Femur (tissue), 1 donor: ENCODE measurements at places on chromosomes 7 and 10.
A peak's percentile ranks its signal among the peaks of the same experiment; 100 is the strongest.

GRCh38 chr10:65430979-65431378 is 1494.9 kb upstream of the LRRTM3 start:
- DNase-seq = no peak

GRCh38 chr10:32446536-32447406 is 831 bp downstream of the CCDC7 start:
- DNase-seq = peak; percentile 60

- no peak for DNase-seq
Observed at GRCh38 chr7:105638902-105639495, 57.7 kb upstream of the EFCAB10 start.

DNA sequence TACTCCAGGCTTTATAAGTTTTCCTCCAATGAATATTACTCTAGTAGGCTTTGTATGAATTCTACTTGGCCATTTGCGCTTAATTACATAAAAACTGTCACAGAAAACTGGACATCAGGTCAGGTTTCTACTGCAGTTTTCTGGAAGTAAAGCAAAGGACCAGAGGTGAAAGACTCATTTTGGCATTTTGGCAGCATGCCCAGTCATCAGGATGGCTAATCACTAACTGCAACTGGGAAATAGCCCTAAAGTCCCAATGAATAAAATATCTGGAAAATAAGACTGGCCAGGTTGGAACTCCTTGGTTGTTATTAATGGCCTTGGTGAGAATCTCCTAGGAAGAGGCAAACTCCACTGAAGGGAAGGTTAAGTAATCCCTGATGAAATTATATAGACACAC is 75.5 kb downstream of the COPG2 start:
- no peak for DNase-seq

DNA sequence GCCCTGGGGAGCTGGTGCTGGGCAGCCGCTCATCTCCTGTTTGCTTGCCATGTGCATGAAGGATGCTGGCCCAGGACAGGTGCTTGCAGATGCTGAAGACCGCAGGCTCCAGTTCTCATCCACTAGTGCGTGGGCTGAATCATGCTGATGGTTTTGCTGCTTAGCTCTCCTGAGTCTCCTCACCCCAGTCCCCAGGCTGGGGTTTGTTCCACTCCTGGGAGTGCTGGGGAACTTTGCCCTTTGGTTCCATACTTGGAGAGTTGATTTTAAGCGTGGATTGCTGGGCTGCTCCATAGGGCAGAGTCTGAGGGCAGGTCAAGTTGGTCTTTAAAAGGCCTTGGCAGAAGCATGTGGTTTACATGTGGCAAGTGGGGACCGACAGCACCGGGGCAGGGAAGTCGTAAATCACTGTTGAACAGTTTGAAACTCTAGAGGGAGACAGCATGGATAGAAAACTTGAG is 9.1 kb downstream of the DYNC2I1 start:
- DNase-seq = no peak

- no peak for DNase-seq
Observed at GRCh38 chr10:34049469-34049868, 715.0 kb upstream of the NRP1 start.

GRCh38 chr7:5528071-5528814 is 104.6 kb upstream of the TNRC18 start:
- DNase-seq = peak; percentile 42

DNA sequence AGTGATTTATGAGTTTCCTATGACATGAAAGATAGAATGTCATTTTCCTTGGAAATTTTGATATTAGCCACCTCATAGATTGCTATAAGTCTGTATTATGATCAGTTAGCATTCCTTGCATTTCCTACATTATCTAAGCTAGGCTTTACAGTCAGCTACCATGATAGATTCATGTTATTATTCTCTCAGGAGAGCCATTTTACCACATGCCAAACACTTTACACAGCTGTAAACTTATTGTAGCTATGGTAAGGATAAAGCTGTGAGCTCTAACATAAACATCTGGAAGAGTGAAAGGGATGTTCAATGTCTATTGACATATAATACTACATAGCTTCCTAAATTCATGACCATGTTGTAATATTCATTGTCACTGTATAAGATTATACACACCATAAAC is 608.0 kb downstream of the PHTF2 start:
- no peak for DNase-seq

DNA sequence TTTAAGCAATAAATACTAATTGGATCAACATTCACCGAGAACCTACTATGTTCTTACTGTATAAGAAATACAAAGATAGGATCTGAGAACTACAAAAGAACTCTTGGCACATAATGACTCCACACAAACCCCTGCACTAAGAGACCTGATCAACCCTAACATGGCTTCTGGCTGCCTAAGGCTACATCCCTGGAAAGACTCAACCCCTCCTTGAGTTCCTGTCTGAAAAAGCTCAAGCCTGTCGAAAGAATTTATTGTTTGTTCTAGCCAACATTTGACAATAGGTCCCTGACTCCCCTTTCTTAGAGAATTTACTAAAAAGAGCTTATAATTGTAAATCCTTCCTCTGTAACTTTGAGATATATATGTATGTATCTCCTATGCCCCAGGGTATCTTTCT is 125.3 kb upstream of the SGCE start:
- no peak for DNase-seq

DNA sequence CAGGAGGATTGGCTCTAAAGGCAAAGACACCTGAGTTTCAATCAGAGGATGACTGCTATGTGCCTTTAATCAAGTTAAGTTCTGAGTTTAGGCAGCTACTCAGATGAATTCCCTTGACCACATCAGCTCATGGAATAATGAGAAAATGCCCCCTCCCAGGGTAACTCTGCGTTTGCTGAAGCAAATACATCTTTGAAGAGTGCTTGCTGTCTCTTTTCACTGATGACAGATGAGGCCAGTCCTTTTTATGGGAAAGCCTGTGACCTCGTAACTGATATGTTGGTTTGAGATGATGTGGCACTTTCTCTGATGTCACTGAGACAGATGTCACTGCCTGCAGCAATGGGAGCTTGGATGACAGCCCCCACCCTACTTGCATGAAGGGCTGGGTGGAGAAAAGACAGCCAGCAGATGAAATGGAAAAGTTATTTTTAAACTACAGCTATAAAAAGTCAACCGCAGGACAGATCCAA is 43.7 kb upstream of the DGKI start:
- DNase-seq = peak; percentile 57

DNA sequence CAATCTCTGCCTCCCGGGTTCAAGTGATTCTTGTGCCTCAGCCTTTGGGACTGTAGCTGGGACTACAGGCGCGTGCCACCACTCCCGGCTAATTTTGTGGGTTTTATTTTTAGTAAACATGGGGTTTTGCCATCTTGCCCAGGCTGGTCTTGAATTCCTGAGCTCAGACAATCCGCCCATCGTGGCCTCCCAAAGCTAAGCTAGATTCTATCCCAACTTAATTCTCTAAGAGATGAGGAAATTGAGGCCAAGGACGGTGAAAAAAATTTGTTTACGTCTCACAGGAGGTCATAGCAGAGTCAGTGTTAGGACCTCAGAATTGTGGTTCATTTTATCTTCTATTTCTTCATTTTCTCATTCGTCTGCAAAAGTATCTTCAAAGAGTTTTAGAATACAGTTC is 6.1 kb downstream of the CCAR1 start:
- DNase-seq = no peak

- no peak for DNase-seq
Observed at GRCh38 chr10:122206471-122207065, 64.5 kb upstream of the BTBD16 start.

DNA sequence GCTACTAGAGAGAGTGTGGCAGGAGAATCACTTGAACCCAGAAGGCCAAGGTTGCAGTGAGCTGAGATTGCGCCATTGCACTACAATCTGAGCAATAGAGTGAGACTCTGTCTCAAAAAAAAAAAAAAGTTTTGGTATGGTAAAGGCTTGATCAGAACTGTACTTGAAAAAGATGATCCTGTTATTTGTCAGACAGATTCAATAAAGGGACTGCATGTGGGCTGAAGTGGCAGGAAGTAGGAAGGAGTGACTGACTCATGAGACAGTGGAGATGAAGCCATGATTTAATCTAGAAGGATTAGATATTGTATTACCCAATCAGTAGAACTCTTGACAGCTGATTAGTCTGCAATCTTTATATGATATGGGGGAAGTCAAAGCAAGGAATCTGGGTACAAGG is 2.7 kb upstream of the TMEM254 start:
- DNase-seq = no peak

DNA sequence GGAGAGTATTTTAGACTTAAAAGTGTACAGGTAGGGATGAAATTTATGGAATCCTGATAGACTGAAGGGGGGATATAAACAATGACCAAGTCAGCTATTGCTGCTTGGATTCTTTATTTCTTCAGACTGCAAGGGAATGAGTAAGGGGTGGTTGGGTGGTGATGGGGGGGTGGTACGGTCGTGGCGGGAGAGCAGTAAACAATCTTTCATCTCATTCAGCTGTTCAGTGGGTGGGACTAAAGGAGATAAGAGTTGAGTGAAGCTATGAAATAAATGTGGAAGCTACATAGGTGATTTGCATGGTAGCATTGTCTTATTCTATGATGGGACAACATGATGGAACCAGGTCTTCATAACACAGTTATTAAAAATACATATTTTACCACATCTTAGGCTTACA is 1.8 kb downstream of the SEPTIN7 start:
- no peak for DNase-seq

GRCh38 chr7:1856161-1856887 is 186.2 kb downstream of the ELFN1 start:
- peak; percentile 20 for DNase-seq

- DNase-seq = no peak
Observed at GRCh38 chr7:135447748-135448147, 62.2 kb downstream of the CNOT4 start.

GRCh38 chr7:33932221-33932620 is 26.9 kb downstream of the BMPER start:
- no peak for DNase-seq

DNA sequence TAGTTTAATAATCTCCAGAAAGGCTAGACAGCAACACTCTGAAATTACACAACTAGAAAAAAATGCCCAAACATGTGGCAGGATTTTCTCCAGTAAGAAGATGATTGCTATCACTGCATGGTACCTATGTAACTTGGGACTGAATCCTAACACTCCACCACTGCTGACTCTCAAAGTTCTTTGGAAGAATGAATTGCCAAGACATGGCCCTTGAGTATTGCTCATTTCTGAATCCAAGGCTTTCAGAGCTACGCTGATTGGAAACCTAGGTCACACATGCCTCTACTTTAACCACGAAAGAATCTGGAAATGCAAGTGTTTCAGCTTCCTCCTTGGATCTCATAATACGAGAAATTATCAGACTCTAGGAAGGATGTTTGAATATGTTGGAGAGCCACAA is 167.5 kb upstream of the CELF2 start:
- DNase-seq = no peak

DNA sequence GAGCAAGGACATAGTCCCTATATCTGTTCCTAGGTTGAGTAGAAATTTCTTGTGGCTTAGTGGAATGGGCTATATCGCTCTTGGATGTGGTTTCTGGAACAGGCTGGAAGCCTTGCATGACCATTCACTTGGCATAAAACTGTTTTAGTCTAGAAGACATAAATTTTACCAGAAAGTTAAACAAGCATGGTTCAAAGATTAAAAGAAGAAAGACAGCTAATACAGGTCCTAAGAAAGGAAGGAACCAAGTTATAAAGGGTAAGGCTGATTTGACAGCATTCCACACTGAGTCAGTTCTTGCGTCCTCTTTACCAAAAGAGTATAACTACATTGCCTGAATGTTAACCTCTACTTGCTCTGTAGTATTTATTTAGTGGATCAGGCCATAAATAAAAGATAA is 724.2 kb downstream of the SORCS1 start:
- DNase-seq = no peak
